Small intestine (tissue), 16 donors: ENCODE measurements at places on chromosomes 13 and 19. TPM values are rescaled to one million over a fixed set of nuclear protein-coding genes. Genes with fewer than 3 reads are reported as not detected.

VSIG10L gene
- polyA plus RNA-seq = 1.4 TPM

AMH gene
- 3.0 TPM for polyA plus RNA-seq

FAM32A gene
- polyA plus RNA-seq = 195 TPM

ZSCAN4 gene
- polyA plus RNA-seq = 0.06 TPM

VSTM1 gene
- polyA plus RNA-seq = not detected

NCCRP1 gene
- 0.13 TPM for polyA plus RNA-seq

DNA sequence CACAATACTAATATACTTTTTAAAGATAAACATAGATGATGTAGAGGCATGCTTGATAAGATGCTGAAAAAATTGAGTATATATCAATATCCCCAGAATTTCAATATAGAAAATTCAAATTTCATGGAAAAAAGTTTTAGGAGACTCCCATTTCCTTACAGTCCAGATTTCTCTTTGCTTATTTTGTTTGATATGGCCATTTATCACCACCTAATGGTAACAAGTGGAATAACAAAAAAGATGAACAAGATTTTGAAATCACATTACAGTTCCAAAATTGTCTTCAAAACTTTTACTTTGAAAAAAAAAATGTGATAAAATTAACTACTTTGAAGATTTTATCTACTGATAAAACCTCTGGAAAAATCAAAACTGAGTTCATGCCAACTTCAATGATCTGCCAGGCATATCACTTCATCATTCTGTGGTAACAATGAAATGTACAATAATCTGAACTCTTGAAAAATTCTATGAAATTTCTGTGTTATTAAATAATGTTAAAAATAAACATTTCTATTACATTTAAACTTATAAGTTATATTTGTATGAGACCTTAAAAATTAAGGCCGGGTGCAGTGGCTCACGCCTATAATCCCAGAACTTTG, 17.5 kb downstream of the MIPEP start:
- DNase-seq = peak; percentile 23

GRCh38 chr13:59730026-59730425, 433.7 kb downstream of the DIAPH3 start:
- no peak for DNase-seq

GRCh38 chr19:13885826-13886365, 9.0 kb downstream of the NANOS3 start:
- DNase-seq = no peak

- no peak for DNase-seq
Measured at GRCh38 chr19:47122359-47123335, 8.0 kb upstream of the SAE1 start.

DNA sequence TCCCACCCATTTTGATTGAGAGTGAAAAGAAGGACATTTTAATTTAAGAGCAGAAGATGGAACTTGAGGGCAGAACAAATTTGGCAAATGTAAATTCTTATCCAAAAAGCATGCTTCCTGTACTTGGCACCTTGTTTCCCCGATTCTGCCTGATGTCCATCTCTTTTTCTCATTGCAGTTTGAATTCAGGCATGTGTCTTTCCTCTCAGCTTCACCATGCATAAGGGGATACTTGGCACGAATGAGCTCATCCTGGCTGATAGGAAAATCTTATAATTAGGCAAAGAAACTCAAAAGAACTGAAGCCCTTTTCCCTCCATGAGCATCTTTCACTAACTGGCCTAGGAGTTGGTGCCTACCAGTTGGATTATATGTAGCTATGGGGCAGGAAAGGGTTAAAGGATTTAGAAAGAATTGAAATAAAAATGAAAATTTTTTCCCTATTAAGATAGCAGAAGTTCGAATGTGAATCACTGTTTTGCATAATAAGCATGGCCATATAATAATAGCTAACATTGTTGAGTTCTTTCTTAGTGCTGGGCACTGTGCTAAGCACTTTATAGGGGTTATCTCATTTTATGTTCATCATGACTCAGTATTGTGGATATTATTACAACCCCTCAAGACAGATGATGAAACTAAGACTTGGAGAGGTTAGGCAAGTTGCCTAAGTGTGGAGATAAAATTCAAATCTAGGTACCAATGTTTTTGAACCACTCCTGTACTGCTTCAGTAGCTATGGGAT, 386.6 kb downstream of the KCNRG start:
- no peak for DNase-seq

GRCh38 chr19:17719730-17720400, 585 bp downstream of the MAP1S start:
- DNase-seq = peak; percentile 70

DNA sequence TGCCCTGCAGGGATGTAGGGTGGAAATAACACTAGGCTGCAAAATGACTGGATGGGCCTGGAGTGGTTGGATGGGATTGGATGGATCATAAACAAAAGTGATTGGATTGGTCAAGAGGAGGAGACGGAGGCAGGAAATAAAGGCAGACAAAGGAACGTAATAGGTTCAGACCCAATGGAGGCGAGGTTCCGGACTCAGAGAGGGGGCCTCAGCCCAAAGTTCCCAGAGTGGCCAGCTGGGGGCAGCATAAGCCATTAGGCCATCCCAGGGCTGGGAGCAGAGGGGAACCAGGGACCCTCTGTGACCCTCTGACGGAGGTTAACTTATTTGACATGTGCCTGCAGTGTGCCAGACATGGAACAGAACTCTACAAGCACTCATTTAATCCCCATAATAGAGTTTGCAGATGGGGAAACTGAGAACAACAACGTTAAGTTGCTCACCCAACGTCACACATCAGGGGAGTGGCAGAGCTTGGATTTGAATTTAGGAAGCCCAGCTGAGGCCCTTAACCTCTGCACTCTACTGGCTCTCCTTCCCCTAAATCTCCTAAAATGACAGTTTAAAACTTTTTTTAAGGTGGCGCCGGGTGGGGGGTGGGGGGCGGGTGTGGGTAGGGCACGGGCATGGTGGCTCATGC, 15.3 kb upstream of the MAP1S start:
- peak; percentile 42 for DNase-seq

DNA sequence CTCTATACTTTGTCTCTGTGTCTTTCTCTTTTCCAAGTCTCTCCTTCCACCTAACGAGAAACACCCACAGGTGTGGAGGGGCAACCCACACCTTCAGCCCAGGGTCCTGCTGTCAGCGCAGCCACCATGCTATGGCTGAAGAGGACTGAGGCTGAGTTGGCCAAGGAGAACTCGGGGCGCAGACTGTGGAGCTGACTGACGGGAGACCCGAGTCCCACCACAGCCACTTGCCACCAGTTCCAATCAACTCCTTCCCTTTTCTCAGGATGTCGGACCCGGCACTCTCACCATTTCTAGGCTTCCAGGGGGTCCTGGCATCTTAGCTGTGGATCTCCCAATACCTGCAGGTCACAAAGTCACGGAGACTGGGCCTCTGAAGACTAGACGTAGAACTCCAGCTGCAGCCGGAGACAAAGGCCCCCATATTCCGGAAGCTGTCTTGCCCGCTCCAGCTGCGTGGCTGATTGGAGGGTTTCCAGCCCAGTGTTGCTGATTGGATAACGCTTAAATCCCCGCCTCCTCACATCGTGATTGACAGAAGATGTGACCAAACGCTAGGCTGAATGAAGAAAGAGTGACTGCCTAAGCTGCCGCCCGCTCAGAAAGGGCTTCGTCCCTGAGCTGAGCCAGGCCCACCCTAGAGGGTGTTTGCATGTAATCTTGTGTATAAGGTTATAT, 63.6 kb downstream of the ZNF429 start:
- peak; percentile 95 for DNase-seq

GRCh38 chr19:48445256-48445605, 552 bp upstream of the GRWD1 start:
- no peak for DNase-seq

DNA sequence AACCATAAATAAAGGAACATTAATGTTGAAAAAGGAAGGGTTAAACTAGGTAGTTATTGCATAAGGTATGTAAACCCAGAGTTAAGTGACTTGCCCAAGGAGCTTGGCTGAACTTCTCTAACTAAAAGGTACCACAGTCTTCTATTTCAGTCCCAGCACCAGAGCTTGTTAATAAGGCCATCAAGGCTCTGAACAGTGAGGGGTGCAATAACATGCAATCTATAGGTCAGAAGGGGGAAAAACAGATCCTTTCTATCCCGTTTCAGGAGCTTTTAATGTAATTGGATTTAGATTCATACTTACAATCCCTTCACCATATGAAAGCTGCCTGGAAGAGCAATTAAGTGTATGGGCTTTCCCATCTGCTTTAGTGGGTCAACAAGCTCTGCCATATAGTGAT, 441.5 kb upstream of the SPRY2 start:
- no peak for DNase-seq

- DNase-seq = peak; percentile 62
Measured at GRCh38 chr19:46861691-46862502, 1.1 kb downstream of the ARHGAP35 start.

GRCh38 chr13:95256091-95256490, 45.2 kb downstream of the ABCC4 start:
- DNase-seq = no peak

DNA sequence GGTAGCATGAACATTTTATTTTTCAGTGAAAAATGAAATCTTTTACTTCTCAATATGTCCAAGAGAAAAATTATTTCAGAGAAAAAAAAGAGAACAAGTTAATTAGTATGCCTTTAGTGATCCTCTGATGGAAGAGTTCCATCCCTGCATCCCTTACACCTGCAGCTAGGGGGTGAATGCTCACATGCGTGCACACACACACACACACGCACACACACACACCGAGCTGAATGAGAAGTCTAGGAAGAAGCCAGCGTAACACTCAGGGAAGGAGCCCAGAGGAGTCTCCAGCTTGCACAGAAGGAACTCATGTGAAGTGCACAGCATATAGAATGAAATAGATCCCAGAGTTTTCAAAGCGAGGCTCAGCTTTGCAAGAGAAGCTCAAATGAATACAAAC, 510.5 kb downstream of the IRS2 start:
- DNase-seq = peak; percentile 14
